NCI-H2227 treated with DMSO at 0.1 percent for 48 hours (cell line): ENCODE measurements at places on chromosomes 5 and 9.

DNA sequence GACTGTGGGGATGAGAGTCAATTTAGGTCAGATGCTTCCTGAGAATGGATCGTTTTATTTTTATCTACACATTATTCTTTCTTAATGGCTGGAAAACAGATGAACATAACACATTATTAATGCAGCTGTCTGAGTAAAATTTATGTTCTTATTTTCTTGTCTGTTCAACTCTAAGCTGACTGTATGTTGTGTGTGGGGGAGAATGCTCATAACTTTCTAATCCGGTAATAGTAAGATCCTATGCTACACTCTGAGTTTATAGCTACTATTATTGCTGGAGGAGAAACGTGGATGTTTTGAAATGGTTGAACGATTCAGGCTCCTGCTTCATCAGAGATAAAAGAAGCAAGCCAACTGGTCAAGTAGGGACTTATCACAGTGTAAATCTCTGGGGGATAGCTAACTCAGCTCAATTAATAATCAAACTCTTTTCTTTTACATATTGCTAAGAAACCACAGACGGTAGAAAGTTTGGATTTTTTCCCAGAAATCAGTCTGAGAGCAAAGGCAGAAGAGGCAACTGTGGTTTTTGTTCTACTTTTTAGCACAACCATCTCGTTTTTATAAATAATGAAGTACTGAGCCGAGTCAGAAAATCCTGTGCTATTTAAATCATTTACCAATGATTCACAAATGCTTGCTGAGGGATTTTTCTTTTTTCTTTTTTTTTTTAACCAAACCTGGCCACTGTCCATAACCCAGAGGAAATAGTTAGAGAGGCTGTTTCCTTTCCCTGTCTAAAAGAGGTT is 265.0 kb upstream of the FAM174A start:
- no peak for DNase-seq

- no peak for DNase-seq
These were observed 944 bp downstream of the ATOX1 start for GRCh38 chr5:151757233-151758140.

- no peak for DNase-seq
These were observed 6.2 kb upstream of the CEP120 start for GRCh38 chr5:123429221-123429954.

- no peak for DNase-seq
These were observed 58.3 kb upstream of the SPATA31E1 start for GRCh38 chr9:87824216-87824875.

GRCh38 chr9:37198039-37198729 is 77.8 kb downstream of the ZCCHC7 start:
- no peak for DNase-seq

DNA sequence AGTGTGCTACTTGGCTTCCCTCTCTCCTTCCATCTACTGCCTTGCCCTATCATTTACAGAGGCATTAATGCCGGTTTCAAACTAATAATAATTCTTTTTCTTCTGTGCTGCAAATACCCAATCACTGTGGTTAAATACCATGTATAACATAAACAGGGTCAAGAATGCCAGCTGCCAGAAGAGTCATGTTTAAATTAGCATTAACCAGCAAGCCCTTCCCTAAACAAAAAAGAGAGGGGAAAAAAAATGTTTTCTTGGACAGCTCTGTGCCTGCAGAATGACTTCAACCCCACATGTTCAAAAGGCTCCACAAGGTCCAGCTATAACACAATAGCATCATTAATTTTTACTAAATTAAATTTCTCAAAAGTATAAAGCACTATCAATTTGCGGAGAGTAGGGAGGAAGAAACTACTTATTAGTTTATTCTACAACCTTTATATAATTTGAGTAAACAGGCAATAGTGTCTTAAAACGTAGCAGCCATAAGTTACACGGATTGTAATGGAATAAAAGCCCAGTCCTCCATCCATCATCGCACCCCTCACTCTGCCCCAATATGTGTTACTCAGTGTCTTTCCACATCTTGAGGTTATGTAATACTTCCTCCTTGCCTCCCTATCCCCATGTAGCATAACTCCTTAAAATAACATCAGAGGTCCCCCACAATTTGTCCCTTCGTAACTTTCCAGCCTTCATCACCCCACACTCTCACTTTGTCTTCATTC is 3.9 kb downstream of the LPAR1 start:
- no peak for DNase-seq
